RCC 7860 (cell line): ENCODE measurements at places on chromosomes 2 and 18.

GRCh38 chr2:171651667-171652415 lies 35.4 kb upstream of the DYNC1I2 start:
- no peak for DNase-seq

GRCh38 chr2:104404526-104404925 lies 449.4 kb upstream of the POU3F3 start:
- no peak for DNase-seq

DNA sequence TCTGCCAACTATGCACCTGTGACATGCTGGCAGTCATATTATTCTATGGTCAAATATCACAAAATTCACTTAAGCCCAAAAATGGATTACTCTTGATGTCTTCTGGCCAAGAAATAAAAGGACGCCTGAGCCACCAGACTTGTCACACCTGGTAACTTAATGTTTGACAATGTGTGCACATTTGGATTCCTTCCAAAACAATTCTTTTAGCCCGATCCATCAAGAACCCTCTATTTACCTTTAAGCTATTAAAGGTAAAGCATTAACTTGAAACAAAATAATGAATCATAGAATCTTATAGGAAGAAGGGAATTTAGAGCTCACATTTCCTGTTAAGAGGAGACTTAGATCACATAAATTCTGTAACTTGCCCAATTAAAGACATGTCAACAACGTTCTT lies 46.5 kb upstream of the NFU1 start:
- peak; percentile 68 for DNase-seq

GRCh38 chr2:230695551-230695950 lies 17.1 kb upstream of the CAB39 start:
- no peak for DNase-seq

DNA sequence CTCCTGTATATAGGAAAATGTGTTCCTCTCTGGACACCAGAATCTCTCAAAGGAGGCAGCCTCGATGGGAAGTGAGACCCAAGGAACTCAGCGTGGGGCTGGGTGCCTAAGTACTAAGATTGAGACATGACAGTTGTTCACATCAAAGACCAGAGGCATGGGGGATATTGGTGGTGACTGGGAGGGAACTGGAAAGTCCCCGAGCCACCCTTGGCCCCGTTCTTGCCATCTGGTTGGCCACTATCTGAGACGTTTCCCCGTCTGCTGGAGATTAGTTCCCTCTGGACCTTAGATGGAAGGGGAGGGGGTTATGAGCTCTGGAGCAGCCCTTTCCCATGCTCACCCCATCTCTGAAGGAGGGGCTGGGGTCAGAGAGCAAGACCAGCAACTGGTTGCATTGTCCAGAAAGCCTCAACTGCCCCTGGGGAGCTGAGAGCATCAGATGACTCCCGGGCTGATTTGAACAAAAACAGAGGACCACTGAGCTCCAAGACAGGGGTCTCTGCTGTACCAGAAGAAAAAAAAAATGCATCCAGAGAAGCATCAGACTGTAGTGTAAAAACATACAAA lies 11.8 kb downstream of the FBLN7 start:
- DNase-seq, result no peak
